ENCODE measurements at places on chromosomes 4 and X.

- peak; percentile 81 for DNase-seq
These were observed 17.5 kb downstream of the PTTG2 start for GRCh38 chr4:37977471-37978247.

GRCh38 chr4:16694884-16695276 lies 203.6 kb downstream of the LDB2 start:
- no peak for DNase-seq

DNA sequence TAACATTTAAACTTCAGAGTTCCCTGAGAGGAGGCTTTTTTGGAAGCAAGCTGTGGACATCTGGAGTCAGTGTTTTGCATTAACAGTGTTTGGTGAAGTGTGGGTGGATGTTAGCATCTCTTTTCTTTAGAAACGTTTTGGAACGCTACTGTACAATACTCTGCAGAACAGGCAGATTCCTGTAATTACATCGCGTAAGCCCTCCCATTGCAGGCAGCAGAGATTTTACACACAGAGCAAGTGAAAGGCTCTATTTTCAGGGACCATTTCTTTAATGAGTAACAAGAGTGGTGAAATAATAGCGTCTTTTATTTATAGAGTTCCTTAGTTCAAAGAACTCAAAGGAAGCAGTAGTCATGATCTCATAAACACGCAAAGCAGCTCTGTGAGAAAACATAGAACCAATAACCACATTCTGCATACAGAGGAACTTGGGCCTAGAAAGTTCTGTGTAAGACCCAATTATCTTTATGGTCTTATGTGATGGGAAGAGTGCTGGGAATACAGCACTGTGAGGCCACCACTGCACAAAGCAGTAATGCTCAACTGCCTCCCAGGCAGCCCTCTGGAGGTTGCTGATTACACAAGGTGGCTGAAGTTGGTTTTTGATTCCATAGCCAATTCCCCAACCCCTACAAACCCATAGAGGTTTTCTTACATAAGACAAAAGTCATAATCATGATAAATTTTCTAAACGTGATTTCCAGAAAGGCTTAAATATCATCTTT lies 298.7 kb upstream of the EPHA5 start:
- DNase-seq = no peak

GRCh38 chr4:100428051-100428450 lies 89.8 kb downstream of the EMCN start:
- DNase-seq = no peak

DNA sequence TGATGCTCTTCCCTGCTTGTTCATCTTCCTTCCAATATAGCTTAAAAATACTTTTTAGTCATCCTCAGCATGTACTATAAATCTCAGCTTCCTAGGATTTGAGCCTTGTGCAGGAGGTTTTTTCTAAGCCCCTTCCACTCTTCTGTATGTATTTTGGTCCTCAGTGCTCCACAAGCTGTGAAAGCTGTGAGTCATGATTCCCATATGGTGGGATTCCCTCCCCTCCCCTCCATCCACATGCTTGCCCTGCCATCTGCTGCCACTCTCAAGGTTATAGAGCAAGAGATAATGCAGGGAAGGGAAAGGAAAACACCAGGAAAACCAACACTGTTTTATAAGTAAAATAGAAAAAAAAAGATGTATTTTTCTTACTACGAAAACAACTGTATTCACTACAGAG lies 58.5 kb upstream of the AP1S2 start:
- no peak for DNase-seq

- no peak for DNase-seq
These were observed 1030.1 kb downstream of the FSTL5 start for GRCh38 chr4:161133586-161134276.

- no peak for DNase-seq
These were observed 287.2 kb downstream of the INPP4B start for GRCh38 chr4:142558851-142559250.

DNA sequence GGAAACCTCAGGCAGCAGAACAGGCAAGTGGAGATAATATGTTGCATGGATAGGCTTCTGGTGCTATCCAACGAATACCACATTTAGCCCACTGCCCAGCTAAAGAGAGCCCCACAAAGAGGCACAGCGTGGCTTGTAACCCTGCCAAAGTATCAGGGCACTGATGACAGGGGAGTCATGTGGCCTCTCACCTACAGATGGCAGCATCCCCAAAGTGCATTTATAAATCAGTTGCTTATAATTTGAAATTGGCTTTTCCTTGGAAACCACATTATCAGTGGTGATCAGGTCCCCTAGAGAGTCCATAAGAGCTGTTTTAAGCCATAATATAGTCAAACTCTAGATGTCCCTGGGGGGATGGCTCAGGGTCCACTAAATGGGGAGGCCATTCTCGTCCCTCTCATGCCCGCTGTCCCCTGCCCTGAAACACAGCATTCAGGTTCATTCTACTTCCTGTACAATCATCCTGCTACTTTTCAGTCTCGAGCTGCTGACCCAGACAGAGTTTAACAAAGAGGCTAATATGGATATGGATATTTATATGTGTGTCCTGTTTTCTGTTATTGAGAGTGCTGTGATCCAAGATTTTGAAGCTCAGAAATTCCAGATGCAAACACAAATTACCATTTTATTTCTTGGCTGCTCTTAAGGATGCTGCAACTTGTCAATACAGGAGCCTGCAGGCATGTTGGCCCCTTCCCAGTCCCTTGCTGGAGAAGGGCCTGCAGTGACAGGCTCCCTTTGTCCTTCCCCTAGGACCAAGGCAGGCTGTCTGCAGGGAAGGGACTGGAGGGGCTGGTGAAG lies 28.5 kb downstream of the SRPX start:
- DNase-seq = no peak

- DNase-seq = no peak
These were observed 6.6 kb downstream of the ERVMER34-1 start for GRCh38 chr4:52744588-52744987.

DNA sequence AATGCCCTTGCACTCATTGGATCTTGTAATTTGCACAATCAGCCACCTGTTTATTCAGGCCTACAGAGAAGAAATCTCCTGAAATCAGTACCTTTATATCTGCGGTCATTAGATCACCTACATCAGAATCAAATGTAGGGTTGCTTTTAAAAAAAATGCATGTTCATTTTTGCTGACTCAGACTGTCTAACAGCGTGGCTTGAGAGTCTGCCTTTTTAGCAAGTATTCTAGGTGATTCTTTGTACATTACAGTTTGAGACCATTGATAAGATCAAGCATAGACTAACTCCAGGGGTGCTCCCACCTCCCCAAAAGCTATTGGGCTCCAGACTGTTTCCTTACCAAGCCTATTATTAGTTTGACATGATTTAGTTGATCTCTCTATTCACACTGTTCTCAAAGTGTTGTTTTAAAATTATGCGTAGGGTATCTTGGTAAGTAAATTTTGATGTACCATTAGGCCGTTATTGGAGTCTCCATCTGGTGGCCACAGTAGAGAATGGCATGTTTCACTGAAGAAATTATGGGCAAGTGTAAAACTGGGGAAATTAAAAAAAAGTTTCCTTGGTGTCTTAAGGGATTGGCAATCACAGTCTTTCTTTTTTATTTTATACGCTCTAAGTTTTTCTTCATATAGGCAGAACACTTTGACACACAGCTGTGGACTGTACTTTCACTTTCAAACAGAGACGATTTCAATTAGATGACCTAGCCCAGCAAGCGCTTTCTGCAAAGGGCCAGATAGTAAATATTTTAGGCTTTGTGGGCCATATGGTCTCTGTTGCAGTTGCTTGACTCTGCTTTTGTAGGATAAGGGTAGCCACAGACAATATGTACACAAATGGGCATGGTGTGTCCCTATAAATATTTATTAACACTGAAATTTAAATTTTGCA lies 33.7 kb upstream of the MSL3 start:
- no peak for DNase-seq

GRCh38 chr4:149008415-149009025 lies 566.3 kb upstream of the NR3C2 start:
- DNase-seq = no peak

GRCh38 chrX:105302246-105302645 lies 81.8 kb upstream of the TEX13A start:
- no peak for DNase-seq

- DNase-seq = no peak
These were observed 20.8 kb downstream of the LIN54 start for GRCh38 chr4:82989575-82990429.

DNA sequence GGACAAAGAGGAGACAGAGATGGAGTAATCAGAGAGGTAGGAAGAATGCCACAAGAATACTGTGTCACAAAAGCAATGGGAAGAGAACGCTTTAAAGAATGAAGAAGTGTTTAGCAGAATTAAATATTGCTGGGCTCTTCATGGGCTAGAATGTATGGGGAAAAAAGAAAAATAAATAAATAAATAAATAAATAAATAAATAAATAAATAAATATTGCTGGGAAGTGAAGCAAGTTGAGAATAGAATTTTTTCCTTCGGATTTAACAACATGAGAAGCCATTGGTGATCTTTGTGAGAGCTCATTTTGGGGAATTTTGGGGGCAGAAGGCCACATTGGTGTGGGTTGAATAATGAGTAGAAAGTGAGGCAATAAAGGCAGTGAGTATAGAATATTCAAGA lies 59.7 kb upstream of the FRMPD3 start:
- no peak for DNase-seq

GRCh38 chrX:85140964-85141363 lies 102.6 kb downstream of the SATL1 start:
- no peak for DNase-seq

DNA sequence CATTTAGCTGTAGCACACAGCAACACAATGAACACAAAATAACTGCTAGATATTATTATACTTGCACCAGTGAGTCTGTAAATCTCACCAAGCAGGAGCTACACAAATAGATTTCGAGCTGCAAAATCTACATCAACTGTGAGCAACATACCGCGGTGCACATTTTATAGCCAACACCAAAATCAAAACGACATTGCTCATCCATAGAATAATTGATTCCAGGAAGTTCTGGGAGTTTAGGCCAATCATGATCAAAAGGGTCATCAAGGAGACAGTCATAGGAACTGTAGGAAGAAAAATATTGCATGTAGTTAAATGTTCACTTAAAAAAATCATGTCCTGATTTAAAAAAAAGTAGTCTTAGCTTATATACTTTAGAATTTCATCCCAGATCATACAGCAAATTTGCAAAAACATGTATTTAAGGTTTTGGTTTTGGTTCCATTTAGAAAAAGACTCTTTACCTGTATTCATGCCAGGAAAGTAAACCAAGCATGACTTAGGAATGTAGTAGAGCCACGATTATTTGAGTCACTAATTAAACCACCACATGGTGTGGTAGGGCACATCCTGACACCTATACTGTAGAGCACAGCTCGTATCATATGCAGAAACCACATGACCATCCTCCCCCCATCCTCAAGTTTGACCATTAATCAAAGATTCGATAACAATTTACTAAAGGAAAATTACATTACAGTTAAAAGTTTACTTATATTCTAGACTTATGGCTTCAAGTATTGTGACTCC lies 250.4 kb downstream of the ADAMTS3 start:
- DNase-seq = no peak

GRCh38 chrX:9832811-9833210 lies 46.6 kb downstream of the SHROOM2 start:
- DNase-seq = no peak

DNA sequence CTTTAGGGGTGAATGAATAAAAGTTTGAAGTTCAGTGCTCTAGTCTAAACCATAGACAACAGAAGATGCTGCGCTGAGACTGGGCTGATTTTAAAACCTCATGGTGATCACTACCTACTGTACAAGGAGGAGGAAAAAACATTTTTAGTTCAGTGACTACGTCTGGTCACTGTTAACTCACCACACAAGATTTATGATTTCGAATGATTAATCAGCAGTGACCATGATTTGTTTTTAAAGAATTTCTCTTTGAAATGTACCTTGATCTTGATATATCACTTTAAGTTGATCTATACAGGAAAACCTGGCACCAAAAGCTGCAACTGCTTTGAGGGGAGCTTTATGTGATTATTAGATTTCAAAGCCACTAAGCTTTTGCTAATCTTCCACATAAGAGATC lies 286.3 kb downstream of the PDGFC start:
- DNase-seq = no peak

DNA sequence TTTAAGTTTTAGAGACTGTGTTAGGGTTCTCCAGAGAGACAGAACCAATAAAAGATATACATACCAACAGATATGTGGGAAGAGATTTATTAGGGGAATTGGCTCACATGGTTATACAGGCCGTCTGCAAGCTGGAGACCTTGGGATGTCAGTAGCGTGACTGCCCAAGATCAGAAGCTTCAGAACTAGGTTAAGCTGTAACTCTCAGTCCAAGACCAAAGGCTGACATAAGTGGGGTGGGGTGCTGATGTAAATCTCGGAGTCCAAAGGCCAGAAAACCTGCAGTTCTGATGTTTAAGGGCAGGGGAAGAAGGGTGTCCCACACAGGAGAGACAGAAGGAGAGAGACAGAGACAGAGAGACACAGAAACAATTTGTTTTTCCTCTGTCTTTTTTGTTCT lies 10.5 kb downstream of the CLDN34 start:
- no peak for DNase-seq

DNA sequence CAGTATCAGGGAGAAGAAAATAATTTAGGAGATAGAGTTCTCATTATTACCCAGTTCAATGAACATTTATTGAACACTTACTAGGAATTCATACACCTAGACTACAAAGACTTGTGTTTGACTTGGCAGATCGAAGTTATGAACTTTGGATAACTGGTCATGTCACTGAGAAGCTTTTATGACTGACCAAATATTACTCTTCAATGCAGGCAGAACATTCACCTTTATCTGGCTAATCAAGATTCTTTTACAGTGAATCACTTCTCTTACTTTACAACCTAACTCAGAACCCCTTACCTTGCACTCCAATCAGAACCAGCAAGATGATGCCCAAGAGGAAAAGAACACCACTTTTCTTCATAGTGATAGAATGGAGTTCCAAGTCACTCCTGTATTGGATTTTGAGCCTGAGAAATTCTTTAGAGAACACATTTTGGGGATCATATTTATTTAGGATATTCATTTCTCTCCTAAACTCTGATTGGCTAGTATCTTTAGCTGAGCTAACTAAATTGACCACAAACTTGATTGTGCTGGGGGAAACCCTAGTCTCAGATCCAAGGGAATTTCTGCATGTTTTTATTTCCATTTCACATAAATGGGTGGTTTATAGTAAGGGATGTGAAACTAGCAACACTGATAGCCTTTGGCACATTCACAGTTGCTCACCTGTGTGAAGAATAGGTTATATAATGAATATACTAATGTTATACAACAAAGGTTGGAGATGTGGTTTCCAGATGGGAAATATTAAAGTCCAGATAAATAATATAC lies at the start of gene CXCL9:
CXCL9 (minus strand) TSS at position 421 of the 774 bp plus-strand sequence; CDS start at position 361, 60 bp downstream.
- DNase-seq = no peak

DNA sequence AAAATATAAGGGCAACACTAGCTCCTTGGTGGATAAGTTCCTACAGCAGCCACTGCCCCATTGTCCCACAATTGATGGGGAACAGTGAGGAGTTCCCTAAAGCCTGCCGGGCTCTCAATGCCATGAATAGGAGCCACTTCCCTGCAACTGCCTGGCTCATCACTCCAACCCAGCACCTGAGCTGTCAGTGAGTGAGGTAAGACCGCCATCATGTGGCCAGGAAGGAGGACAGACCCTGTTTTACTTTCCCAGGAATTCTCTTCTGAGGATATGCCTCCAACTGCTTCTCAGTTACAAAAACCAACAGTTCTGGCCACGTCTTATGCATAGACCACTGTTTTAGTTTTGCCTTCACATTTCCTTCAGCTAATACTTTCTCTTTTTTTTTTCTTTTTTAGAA lies 45.5 kb downstream of the SRPX start:
- peak; percentile 47 for DNase-seq
